ENCODE measurements at places on chromosomes 2 and 18.
A peak's percentile ranks its signal among the peaks of the same experiment; 100 is the strongest.

DNA sequence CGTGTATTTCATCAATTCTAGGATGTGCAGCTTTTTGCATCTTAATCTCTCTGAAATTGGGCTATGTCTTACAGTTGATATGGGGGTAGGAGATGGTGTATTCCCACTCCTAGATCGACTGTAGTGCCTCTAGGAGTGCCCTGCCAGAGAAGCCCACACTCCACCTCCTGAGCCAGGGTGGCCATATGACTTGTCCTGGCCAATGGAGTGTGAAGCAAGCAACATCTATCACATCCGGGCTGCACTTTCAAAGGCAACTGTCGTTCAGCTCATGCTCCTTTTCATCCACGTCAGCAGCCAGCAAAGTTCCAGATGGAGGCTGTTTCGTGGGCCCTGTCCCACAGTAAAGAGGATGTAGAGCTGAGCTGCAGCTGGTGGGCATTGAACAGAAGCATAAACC, 149.4 kb upstream of the SLC1A4 start:
- no peak for DNase-seq

DNA sequence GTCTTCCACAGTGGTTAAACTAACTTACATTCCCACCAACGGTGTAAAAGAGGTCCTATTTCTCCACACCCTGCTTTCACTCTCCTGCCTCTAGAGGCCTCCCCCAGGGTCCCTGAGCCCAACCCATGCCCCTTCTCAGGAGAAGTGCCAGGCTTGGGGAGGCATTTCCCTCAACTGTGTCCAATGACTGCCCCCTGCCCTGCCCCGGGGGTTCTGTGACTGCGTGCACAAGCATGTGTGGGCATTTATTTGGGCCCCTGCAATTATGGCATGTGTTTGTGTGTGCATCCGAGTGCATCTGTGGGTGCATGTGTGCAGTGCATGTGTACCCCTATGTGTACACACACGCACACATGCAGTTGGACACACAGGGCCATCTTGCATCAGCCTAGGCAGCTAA, 57.3 kb downstream of the INHBB start:
- DNase-seq, result no peak

DNA sequence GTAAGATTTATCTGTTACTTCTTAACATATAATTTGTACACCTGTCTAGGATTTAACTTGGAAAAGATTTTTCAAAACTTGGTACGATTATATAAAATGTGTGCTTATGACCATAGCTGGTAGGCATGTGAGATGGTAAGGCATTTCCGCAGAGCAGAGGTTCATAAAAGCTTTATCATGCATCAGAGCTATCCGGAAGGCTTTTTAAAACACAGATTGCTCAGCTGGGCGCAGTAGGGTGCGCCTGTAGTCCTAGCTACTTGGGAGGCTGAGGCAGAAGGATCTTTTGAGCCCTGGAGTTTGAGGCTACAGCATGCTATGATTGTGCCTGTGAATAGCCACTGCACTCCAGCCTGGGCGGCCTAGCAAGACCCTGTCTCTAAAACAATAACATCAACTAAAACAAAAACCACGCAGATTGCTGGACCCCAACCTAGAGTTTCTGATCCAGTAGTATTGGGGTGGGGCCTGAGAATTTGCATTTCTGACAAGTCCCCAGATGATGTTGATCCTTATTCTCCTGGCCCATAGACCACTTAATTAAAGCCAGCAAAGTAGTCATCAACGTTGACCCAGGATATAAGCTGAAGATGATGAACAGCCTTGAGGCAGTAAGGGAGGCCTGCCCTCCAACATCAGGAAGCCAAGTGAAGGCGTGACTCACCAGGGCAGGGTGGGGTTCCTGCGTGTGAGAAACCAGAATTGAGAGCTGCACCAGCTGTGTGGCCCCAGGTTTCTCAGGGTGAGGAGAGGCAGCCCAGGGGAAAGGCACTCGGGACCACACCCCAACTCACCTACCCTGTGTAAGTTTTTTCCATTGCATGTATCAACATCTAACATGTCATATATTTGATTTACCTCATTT, 21.6 kb upstream of the SLC20A1 start:
- no peak for DNase-seq

DNA sequence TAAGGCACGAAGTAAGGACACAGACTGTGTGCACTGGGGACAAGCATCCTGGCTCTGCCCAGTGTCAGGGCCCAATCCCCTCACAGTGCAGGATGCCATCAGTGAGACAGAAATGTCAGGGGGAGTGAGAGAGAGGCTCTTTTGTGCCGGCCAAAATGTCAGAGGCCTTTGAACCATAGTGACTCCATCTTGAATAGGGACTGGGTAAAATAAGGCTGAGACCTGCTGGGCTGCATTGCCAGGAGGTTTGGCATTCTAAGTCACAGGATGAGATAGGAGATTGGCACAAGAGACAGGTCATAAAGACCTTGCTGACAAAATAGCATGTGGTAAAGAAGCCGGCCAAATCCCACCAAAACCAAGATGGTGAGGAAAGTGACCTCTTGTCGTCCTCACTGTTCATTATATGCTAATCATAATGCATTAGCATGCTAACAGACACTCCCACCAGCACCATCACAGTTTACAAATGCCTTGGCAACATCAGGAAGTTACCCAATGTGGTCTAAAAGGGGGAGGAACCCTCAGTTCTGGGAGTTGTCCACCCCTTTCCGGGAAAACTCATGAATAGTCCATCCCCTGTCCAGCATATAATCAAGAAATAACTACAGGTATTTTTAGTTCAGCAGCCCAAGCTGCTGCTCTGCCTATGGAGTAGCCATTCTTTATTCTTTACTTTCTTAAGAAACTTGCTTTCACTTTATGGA, 337.4 kb downstream of the LPIN1 start:
- no peak for DNase-seq

- DNase-seq, result no peak
Measured at GRCh38 chr2:88078643-88079172, 11.1 kb downstream of the SMYD1 start.

GRCh38 chr18:49364821-49365220, 95.6 kb downstream of the DYM start:
- DNase-seq, result no peak

DNA sequence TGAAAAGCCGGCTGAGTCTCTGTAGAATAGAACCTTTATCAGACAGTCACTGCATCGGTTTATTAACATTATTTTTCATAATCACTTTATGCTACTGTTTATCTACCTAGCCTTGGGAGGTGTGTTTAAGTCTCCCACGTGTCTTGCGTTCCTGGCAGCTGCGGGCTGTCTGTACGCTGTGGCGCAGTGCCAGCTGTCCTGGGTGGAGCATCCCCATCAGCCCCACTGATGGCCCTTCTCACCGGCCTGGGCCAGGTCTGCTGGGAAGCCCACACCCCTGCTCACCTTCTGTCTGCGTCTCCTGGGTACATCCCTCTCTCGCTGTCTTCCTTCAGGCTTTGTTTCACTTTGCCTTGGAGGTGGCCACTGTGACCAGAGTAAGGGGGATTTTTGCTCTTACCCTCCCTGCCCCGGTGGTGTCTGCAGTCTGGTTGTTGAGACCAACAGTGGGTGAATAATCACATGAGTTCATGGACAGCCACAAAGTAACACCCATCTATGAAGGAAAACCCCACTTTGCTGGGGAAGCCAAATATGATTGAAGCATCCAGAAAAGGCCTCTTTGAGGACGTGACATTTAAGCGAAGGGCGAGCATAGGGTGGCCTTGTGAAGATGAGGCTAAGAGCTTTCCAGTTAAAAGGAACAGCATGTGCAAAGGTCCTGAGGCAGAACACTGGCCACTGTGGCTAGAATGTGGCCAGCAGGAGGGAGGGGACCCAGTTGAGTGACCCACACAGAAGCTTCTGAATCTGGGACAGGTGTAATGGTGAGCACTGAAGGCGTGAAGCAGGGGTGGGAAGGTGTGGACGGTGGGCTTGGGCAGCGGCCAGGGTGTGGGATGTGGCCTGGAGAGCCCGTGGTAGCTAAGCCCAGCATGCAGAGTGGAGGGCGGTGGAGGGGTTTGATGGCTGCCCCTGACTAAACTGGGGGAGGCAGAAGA, 41.7 kb downstream of the RAMP1 start:
- DNase-seq, result peak; percentile 1

DNA sequence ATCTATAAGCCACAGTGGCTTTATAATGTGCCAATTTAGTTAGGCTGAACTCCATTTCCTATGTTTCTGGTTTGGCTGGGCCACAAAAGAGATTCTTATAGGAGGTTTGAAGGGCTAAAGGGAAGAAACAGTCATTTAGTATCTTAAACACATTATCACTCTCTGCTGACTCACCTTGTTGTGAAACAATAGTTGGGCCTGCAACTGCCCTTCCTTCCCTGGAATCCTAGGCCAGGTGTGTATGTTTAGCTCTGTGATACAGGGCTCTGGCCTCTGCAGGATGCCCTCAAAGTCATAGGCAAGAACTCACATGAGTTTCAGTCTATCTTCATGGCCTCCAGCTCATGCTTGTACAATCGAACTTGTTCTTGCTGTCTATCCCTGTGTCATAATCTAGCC, 400.0 kb upstream of the CELF4 start:
- no peak for DNase-seq

GRCh38 chr2:161245261-161245553, 63.0 kb upstream of the PSMD14 start:
- DNase-seq, result no peak

DNA sequence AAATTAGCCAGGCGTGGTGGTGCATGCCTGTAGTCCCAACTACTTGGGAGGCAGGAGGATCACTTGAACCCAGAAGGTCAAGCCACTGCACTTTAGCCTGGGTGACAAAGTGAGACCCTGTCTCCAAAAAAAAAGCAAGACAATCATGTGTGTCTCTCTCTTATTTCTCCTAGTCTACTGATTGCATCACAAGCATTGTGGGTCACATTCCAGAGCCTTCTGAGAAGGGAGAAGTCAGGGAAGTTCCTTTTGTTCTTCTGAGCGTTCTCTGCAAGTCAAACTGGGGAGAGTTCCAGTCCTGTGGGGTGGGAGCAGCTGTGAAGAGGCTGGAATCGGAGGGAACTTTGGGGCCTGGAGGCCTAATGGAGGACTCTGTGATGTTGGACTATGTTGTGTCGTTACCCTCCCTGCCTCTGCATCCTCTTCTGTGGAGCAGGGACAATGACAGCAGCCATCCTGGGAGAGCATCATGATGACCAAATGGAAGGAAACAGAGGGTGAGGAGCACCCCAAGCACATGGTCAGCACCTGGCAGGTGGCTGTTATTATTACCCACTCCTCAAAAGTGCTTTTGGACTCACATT, 115.4 kb downstream of the MRO start:
- DNase-seq, result no peak

DNA sequence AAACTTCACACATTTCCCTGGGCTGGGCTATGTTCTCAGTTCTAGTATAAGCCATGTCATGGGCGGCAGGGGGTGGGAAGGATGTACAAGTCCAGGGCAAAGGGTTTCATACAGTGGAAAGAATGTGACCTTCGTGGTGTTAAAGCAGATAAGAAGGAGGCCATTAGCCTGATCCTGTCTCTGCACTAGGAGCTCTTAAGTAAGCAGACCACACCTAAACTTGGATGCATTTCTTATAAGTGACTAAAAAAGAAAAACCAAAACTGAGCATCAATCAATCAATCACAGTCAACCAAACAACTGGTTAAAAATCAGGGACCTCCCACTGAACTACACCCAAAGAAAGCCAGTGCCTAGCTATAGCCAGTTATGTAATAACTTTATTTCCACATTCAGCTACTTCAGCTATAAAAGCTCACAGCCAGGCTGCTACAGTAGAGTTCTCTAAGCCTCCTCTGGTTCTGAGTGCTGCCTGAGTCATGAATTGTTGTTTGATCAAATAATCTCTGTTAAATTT, 46.8 kb upstream of the RIOK3 start:
- DNase-seq, result no peak

DNA sequence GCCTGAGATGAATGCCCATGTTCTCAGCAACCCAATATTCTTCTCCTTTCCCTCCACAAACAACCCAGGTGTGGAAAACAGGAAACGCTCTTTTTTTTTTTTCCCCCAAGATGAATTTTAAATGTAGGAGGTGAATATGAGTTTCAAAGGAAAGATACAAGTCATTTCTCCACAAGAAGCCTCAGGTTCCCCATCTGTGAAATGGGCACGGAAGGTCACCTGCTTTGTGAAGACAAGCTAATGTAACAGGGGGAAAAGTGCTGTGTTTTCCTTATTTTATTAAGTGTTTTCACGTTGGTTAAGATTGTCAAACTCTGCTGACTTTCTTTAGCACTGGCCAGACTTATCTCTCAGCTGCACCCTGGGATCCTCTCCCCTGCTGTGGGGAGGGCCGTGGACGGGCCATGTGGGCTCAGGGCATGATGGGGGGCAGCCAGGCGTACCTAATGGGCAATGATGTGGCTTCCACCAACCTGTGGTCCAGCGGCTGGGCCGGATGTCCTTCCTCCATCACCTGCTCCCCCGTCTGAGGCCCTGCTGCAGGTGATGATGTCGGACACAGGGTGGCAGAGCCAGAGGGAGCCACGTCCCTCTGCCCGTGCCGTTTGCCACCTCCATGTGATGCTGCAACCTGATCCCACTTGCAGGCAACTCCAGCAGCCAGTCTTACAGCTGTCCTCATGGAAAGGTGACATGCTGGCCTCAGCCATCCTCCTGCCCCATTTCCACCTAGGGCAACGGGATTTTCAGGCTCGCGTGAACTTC, 130.0 kb upstream of the PXDN start:
- no peak for DNase-seq

DNA sequence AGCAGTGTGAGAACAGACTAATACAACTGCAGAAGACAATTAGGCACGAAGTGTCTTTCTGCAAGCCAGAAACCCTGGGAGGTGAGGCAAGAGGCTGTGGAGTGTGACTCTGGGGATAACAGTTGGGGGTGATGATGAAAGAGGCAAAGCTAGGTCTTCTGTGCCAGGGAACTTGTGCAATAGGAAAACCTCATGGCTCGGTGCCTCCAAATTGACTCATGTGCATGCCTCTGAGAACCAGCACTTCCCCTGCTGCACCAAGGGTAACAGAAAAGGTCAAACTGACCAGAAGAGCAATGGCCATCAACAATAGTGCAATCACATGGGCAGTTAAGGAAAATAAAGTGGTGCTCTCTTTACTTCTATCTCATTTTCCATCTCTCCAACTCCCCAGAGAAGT, 136.4 kb downstream of the SCG2 start:
- DNase-seq, result no peak

- DNase-seq, result no peak
Measured at GRCh38 chr2:42164046-42164445, 5.1 kb upstream of the EML4 start.
